A549 (cell line): ENCODE measurements at places on chromosomes 11 and 22. TPM values are rescaled to one million over a fixed set of nuclear protein-coding genes. Genes with fewer than 3 reads are reported as not detected.

GRCh38 chr11:78804991-78805390, 230.3 kb upstream of the NARS2 start:
- no peak for DNase-seq

DNA sequence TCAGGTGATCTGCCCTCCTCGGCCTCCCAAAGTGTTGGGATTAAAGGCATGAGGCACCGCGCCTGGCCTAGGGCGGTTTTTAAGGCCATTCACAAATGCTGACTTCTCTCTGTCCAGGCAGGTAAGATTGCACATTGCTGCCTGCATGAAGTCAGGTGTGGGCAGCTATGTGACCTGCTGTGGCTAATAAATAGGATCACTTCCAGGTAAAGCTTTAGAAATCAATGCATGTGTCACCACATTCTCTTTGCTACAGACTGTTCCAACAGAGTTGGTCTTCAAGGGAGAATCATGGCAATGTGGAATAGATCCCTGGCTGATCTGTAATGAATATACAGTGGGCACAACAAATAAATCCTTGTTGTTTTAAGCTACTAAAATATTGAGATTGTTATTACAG, 260.3 kb upstream of the PITPNB start:
- DNase-seq = no peak

IGSF22 gene
- 0.03 TPM in 2 of 3 replicates, not detected in the other for polyA plus RNA-seq

DNA sequence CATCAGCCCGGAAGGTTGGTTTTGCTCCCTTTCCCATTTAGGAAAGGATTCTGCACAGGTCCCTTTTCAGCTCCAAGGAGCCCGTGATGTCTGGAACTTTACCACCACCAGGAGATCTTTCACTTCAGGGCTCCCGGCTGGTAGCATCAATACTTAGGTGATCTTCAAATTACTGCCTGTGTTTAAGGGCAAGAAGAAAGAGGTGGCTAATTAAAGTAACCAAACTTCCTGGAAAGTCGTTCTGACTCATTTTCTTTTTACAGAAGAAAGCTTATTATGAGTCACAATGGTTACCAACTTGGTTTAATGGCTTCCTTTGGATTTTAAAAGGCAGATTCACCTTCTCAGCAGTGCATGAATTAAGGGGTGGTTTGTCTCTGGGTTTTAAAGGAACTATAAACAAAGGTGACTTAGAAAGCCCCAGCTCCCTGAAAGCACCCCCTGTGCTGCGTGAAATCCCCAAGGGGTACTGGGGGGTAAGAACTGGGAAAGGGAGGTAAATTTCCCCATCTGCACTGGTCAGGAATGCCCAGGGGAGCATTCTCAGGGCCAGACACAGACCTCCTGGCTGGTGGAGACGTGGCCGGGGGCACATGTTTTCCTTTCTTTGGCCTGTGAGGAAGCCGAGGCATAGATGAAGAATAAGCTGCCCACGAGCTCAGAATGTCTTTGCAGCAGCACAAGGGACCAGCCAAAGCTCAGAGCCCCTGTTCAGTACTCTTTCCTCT, 8.8 kb downstream of the POU2F3 start:
- DNase-seq = no peak

GRCh38 chr22:50583294-50583861, 729 bp upstream of the CHKB start:
- DNase-seq = no peak

- DNase-seq = no peak
Measured at GRCh38 chr11:105720096-105720495, 110.2 kb downstream of the GRIA4 start.

GRCh38 chr11:103735497-103736032, 300.9 kb upstream of the DDI1 start:
- no peak for DNase-seq

DNA sequence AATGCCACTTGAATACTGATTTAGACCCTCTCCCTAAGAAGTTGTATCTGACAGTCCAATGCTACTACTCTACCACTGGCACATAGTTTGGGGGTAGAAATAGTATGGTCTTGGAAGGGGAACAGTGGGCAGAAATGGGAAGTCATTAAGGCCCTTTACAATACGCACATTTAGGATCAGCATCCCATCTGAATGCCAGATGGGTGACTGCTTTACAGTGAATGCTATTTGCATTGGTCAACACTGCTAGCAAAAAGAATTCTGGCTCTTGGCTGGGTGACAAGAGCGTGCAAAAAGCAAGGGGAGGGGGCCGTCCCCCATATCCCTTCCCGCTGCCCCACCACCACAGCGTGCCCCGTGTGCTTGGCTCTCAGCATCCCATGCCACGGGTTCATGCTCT, 104.7 kb upstream of the BID start:
- DNase-seq = no peak

- DNase-seq = no peak
Measured at GRCh38 chr11:101620026-101620425, 36.2 kb upstream of the TRPC6 start.
